ENCODE measurements at places on chromosomes 1 and 21.

DNA sequence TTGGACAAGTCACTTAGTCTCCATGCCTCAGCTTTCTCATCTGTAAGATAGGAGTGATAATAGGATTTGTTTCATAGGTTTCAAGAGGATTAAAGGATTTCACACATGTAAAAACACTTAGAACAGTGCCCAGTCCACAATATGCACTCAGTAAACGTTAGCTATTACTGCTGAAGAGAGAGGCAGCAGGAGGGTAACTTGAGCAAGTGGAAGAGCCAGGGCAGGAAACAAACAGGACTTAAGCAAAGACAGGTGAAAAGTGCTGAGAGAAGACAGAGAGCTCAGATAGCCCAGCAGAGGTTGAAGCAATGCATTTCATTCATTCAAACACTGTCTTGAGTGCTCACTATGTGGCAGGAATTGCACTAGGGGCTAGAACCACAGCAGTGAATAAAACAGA, 21.1 kb upstream of the H3-3A start:
- DNase-seq = no peak

DNA sequence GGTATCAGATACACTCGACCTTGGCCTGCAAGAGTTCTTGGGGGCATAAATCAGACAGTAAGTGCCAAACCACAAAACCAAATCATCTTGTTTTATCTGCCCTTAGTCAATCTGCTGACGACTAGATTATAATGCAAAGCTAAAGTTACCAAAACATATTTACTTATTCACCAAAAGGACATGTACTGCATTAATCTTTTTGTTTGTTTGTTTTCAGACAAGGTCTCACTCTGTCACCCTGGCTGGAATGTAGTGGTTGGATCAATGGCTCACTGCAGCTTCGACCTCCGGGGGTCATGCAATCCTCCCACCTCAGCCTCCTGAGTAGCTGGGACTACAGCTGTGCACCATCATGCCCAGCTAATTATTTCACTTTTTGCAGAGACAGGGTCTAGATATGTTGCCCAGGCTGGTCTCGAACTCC, 114.7 kb downstream of the APP start:
- no peak for DNase-seq

- DNase-seq = peak; percentile 4
Observed at GRCh38 chr1:182786223-182786994, 3.2 kb upstream of the NPL start.

GRCh38 chr21:45262616-45263015, 25.1 kb downstream of the POFUT2 start:
- DNase-seq = no peak

- no peak for DNase-seq
Observed at GRCh38 chr1:202627841-202628565, 82.3 kb downstream of the SYT2 start.

GRCh38 chr1:219188331-219188803, 14.7 kb downstream of the LYPLAL1 start:
- no peak for DNase-seq

DNA sequence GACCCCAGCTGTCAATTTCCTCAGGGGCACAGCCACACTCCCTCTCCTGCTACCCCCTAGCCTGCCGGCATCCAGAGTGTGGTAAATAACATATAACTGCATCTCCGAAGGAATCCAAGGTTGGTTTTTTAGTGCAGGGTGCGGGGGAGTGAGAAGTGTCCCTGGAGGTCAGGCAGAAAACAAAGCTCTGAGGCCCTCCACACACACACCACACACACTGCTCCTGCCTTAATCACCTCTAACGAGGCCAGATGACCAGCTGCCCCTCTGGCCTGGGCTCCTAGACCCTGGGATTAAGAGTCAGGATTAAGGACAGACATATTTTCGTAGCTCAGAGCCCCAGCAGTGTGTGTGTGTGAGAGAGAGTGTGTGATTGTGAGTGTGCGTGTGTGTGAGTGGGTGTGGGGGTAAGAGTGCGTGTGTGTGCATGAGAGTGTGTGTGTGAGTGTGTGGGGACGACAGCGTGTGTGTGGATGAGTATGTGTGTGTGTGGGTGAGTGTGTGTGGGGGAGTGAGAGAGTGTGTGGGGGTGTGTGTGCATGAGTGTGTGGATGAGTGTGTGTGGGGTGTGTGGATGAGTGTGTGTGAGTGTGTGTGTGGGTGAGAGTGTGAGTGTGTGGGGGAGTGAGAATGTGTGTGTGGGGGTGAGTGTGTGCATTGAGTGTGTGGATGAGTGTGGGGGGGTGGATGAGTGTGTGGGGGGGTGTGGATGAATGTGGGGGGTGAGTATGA, 14.6 kb downstream of the SDC3 start:
- no peak for DNase-seq

- DNase-seq = no peak
Observed at GRCh38 chr1:210132582-210132981, 100.0 kb upstream of the SERTAD4 start.

DNA sequence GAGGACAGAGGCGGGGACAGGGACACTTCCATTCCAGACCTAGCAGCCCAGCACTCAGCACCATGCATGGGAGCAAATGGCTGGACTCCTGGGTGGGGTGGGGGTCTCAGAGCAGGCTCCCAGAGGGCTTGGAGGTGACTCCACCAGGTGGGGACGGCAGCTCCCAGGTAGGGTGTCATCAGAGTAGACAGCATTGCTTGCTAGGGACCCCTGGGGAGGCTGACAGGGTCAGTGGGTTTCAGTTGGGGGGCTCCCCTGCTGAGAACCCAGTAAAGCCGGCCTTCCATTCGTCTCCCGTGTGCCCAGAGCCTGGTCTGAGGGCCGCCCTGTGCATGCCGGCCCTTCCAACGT, 4.8 kb upstream of the GJC2 start:
- DNase-seq = no peak

DNA sequence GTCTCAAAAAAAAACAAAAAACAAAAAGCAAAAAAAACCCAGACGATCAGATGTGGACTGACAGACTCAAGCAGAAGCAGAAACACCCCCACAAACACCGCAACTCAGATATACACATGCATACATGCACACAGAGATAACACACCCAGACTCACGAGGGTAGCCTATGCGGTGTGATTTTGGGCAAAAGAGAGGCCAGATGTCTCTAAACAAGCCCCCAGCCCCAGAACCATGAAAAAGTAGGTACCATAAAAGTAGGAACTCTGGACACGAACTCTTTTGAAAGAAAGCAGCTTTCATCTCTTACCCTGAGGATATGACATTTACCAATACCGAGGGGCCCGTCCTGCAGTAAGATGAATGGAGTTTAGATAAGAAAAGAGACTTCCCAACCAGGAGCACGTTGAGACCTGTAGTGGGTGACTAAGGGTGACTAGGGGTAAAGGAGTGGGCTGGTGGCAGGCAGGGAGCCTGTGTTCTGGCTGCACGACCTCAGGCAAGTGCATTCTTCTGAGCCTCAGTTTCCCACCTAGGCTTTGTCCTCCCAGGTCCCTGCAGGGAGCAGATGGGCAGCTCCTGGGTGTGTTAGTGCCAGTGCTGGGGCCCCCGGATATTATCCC, 1.5 kb upstream of the TINAGL1 start:
- DNase-seq = no peak

DNA sequence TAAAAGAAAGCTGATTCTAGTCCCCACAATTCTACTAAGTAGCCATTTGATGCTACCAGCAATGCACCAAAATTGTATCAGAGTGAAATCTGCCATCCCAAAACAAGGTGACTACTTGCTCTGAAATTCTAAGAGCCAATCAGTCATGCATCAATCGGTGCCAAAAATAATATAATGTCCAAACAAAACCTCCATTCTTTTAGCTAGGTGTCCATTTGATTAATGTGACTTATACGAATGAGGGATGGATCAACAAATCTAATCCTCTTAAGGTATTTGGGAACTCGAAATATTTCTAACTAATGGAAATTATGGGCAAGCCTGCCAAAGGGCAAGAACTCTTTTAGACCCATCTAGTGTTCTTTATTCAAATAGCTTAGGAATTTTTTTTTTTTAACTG, 66.4 kb upstream of the NEK2 start:
- DNase-seq = no peak

DNA sequence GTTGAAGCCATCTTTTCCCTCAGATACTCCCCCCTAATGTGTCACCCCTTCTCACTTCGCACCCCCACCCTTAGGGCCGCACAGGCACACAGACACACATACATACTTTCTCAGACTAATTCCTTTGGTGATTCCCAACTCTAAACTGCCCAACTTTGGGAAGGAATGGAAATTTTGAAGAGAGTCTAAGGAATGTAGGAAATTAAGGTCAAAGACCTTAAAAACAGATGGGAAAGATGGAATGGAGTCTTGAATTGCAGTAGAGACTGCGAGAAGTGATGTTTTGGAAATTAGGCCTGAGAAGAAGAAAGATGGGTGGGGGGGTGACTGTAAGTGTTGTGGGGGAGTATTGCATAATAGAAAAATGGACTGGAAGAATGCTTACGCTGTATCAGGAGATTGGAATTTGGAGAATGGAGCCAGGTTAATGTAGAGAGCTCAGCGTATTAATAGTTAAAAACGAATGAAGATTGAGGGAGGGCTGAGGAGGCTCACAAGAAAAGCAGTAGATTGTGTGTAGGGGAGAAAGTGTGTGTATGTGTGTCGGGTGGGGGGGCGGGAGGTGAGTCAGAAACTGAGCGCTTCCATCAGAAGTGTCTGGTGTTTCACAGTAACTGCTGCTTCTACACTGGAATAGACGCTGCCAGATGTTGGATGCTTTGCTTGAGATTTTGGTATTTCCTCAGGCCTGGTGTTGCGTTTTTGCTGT, 1.7 kb downstream of the PIP5K1A start:
- DNase-seq = no peak

GRCh38 chr1:201080135-201080534, 32.1 kb downstream of the CACNA1S start:
- no peak for DNase-seq

DNA sequence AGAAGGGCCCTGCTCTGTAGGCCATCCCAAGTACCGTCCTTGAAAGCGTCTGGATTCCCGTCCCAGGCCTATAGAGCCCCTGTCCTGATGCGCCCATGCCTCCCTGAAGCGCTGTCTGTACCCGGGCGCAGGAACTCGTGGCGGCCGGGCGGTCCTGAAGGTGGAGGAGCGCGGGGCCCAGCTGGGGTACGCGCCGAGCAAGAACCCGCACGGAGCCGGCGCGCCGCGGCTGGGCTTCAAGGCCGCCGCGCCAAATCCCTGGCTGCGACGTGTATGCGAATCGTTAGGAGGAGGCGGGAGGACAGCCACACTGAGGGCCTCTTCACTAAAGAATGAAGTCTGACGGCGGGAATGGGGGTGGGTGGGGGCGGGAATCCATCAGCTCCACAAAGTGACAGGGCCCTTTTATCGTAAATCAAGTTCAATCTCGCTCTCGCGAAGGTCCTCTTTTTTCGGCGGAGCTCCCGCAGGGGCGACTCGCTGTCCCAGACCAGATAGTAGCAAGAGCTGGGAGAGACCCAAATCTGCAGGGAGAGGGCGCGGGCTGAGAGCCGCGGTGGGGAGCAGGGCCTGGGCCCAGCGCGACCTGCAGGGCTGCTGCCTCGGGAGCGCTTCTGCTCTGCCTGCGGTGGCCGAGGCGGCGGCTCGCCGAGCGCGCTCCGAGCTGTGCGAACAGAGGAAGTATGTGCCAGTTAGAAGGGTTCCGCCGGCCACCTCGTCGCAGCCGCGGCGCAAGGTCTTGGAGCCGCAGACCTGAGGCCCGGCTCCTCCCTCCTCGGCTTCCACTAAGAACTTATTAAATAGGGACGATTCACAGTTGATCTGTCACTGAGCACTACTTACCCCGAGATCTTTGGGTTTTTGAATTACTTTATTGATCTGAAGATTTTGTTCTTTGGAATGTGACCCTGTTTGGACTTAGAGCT, 10.4 kb downstream of the BARHL2 start:
- DNase-seq = no peak

DNA sequence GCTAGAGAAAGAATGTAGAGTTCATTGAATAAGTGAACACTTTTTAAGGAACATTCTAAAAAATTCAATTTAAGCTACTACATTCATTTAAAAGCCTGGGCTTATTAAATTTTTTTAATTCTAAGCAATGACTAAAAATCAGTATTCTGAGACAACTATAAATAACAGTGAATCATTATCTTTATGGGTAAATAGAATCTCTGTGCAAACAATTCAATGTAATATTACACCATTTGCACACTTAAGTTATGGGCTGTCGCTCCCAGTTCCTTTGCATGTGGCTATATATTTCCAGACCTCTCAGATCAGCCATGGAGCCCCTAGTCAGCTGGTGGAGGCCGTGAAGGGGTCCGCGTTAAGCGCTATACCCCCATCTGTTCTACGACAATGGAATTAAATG, 65.1 kb downstream of the KCNK1 start:
- no peak for DNase-seq

- no peak for DNase-seq
Observed at GRCh38 chr1:211705467-211706091, 30.2 kb upstream of the NEK2 start.

GRCh38 chr1:230061801-230062200, 5.2 kb upstream of the GALNT2 start:
- no peak for DNase-seq

DNA sequence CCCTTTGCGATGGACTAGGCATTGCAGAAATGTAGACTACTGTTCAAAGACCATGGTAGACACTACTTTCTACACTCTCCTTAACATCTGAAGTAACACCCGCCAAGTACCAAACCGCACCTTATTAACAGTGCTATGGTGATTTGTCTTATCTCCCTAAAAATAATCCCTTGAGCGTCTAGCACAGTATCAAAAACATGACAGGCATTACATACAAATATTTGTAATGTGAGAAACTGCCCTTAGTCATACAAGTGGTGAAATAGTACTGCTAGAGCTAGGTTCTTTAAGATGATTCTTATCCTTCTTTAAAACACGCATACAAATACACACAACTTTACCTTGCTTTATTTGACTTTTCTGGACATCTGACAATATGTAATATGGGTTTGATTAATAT, 27.2 kb downstream of the PUM1 start:
- DNase-seq = no peak
